Activated T-helper 1 cell treated with anti-CD3 and anti-CD28 coated beads, Interleukin-2, amount 50 U/mL, for 16 hours (primary cell): ENCODE measurements at places on chromosomes 3 and 15.

DNA sequence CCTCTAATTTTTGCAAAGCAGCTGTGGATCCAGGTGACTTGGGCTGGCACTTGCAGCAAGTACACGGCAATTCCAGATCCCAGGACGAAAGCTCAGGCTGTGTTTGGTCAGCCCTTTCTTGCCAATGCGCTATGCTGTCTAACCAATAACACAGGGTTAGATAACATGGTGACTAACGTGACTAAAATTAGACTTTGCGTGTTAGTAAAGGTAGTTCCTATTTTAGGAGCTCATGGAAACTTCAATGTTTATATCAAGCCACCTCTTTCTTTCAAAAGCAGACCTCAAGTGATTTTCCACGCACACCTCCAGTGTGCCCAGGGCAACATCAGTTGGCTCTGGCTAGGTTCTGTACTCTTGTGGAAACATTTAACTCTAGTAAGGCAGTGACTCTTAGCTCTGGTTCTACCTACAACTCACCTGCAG lies 32.5 kb downstream of the CDCP1 start:
- DNase-seq, result no peak

GRCh38 chr15:23546158-23546557 lies 19.3 kb upstream of the MKRN3 start:
- no peak for DNase-seq

- DNase-seq, result no peak
These were observed 65.8 kb upstream of the TNFAIP8L3 start for GRCh38 chr15:51160484-51160883.

DNA sequence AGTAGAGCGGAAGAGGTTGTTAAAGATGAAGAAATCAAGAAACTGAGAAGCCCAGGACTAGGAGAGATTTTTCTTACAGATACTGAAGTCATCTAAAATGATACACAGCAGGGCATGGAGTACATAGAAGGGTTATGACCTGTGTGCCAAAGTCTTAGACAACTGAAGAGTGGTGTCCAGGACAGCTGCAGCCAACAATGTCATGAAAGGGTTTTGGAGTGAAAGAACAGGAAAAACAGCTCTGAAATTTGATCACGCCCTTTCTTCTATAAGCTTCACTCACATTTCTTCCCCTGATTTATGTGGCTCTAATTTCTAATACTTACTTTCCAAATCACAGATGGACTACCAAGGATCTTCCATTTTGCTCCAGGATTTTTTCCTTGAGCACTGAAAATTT lies 3.0 kb downstream of the CFAP20DC start:
- DNase-seq, result no peak

- no peak for DNase-seq
These were observed 115.3 kb downstream of the POLR2M start for GRCh38 chr15:57821826-57822225.

- DNase-seq, result no peak
These were observed 39.3 kb downstream of the KLHL25 start for GRCh38 chr15:85755471-85755870.

DNA sequence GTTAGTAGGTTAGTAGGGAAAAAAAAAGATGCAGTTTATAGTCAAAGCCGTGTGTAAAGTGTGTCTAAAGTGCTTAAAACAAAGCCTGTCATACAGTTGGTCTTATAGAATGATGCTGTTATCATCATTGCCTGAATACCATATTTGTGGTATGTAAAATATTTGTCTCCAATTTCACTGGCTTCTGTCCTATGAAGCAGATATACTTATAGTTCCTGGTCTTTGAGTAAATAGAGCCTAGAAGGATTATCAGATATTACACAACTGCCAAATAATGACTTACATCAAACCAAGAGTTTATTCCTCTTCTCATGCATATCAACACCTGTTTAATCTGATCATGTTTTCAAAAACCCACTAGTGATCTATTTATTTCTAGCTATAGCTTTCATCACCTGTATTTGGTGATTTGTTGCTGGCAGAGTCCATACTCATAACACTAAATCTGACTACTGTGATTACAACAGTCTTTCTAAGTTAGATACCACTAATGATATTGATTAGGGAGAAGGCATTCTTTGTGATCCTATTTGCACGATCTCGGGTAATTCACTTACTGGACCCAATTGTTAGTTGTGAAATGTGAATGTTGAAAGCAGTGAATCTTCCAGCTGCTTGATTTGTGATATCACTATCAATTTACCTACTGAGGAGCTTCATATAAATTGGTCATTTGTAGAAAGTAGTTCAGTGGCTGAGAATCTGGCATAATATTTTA lies 413.7 kb downstream of the LPP start:
- DNase-seq, result no peak

DNA sequence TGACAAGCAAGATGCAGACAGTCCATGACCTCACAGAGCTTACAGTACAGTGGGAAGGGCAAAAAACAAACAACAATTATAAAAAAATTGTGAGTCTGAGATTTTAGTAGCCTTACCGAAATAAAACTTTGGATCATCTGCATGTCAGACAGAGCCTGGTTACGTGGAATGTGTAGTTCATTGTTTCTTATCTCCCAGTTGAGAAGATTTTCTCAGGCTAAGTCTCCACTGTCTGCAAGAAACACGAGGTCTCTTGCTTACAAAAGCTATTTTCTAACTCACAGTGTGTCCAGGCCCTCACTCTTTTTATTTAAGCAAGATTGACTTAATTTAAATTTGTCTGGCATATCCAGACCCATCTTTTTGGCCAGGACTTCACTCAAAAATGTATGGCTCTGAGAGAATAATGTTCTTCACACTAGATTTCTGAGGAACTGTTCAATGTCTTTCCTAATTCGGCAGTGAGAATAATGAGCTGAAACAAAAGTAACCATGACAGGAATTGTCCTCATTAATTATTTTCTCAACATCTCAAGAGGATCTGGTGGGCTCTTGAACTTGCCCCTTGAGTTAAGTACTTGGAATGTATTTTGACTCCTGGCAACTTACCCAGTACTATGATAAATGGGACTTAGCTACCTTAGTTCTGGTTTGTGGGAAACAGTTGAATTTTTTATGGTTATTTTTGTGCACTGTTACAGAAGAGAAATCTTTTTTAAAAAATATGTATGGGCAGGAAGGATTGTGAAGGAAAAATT lies 265.1 kb upstream of the COL8A1 start:
- DNase-seq, result no peak

GRCh38 chr3:117939425-117940027 lies 1095.1 kb downstream of the IGSF11 start:
- no peak for DNase-seq

DNA sequence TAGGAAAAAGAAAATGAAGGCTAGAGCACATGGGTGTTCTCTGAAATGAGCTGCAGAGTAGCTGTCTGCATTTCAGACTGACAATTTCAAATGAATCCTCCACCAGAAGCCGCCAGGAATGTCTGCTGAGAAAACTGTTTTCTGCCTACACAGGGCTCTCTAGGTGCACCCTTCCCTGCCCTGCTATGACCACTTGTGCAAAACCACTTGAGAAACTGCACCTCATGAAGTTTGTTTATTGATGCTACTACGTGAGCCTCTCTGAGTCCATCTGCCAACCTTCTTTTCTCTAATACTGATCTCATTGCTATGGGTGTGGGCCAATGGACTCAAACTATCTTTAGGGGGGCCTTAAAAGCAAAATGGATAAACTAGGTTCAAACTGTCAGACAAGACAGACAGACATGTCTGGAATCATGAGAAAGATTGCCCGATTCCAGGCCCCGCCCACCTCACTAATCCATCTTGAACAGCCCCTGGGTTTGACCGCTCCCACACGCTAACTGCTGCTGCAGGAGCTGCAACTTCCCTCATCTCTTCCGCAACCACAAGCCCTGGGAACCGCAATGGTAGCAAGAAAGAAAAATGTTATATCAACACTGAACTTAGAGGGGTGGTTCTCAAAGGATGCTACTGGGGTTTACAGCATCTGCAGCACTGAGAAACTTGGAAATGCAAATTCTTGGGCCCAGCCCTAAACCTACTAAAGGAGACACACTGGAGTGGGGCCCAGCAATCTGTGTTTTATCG lies 9.0 kb upstream of the CD47 start:
- no peak for DNase-seq

DNA sequence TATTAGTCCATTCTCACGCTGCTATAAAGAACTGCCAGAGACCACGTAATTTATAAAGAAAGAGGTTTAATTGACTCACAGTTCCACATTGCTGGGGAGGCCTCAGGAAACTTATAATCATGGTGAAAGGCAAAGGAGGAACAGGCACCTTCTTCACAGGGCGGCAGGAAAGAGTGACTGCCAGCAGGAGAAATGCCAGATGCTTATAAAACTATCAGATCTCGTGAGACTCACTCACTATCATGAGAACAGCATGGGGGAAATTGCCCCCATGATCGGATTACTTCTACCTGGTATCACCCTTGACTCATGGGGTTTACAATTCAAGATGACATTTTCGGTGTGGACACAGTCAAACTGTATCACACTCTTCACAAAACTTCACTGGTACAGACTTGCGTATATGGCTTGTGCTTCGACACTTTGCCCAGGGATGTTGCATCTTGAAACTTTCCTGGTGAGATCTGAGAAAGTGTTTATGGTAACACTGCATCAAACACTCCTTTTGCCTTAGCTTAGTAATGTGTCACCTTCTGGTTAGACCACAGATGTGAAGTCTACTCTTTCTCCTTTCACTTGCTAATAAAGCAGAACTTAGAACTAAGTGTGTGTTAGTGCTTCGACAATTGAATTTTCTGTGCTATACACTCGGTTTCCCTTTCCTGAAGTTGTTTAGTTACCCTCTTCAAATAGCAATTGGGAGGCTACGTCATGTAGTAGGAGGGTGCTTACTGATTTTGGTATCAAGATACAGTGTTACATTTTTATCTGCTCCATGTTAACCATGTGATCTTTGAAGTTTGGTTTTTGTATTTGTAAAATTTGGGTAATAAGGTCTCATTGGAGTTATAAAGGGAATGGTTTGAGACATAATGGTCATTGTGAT lies 185.7 kb downstream of the LPP start:
- DNase-seq, result no peak

DNA sequence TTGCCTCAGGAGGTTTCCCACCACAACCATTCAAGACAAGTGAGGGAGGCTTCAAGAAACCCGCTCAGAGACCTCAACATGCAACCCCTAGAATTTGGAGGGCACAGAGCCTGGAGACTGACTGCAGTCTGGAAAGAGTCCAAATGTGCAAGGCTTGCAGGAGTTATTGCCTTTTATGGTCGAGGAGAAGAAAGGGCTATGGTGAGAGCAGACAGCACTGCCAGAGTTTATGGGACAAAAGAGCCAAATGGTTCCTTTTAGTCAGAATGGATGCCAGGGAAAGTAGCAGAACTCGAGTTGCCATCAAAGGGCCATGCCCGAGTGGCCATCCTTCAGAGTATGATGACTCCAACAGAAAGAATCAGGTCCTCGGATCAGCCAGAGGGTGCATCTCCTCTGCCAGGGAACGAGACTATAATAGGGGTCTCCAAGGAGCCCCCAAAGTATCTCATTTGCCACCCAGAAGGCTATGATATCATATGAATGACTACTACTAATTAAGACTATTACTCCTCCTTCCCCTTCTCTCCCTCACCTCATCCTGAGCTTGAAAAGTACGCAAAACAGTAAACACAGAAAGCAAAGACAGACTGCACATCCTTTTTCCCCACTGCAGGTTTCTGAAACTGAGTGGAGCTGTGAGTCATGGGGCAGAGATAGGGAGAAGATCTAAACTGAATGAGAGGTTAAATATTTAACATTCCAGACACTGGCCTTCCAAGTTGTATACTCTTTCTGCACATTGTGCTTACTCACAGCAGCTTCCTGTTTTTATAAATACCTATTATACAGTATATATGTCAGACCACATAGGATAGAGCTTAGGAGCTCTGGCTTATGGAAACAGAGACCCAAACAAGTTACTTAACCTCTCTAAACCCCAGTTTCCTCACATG lies 33.9 kb upstream of the TMCO5A start:
- no peak for DNase-seq

DNA sequence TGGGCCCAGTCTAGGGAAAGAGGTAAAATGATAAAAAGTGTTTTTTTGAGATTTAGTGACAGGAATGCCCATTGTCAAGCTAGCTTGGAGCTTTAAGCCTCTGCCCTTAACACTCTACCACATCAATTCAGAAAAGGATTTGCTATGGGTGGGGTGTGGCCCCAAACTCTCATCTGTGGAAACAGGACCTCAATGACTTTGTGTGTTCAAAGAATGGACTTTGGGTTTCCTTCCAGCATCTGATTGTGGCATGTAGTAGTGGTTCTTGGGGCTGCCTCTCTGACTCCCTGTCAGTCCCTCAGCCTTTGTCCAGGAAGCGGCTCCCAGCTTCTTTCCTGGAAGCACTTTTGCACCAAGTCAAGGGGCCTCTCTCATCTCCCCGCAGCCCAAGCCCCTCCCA lies 56.1 kb downstream of the CCNL1 start:
- DNase-seq, result no peak

DNA sequence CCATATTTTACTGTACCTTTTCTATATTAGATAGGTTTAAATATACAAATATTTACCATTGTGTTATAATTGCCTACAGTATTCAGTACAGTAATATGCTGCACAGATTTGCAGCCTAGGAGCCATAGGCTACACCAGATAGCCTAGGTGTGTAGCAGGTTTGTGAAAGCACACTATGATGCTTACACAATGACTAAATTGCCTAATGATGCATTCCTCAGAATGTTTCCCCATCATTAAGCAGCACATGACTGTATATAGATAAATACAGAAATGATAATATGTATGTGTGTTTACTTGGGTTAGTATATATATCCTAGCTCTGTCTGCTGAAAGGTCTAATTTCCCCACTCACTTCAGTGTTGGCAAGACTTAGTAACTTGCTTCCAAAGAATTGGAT lies 65.8 kb downstream of the MYL3 start:
- DNase-seq, result no peak

DNA sequence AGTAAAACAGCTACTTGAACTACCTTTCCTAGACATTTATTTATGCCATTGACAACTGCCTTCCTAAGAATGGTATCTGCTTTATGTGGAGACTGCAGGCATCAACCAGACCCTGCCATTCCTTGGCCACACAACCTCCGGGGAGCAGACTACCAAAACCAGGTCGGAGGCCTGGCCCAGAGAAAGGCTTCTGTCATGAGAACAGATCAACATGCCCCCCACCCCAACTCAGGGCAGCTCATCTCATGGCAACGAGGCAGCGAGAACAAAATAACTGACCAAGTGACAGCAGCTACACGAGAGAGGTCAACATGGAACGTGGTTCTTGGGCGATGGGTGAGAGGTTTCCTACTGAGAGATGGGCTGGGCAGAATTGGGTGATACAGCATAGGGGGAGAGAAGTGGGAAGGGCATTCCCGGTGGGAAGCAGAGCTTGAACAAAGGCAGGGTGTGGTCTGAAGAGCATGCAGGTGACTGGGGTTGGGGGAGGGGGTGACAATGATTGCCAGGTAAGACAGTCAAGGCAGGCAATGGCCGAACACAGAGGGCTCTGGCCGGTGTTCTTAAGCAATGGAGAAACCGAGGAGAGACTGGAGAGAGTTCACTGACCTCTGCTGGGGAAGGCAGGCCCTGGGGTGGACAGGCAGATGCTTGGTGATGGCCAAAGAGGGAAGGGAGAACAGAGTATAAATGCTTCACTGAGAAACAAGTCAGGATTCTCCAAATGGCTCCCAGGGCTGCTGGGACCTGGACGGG lies 33.9 kb downstream of the CCDC12 start:
- no peak for DNase-seq

GRCh38 chr3:138890555-138891187 lies 55.9 kb upstream of the PIK3CB start:
- no peak for DNase-seq

- DNase-seq, result no peak
These were observed 54.0 kb upstream of the EIF5A2 start for GRCh38 chr3:170962411-170962810.

GRCh38 chr15:91624353-91624968 lies 229.0 kb upstream of the SLCO3A1 start:
- no peak for DNase-seq

- no peak for DNase-seq
These were observed 93.9 kb upstream of the RPL32 start for GRCh38 chr3:12935023-12935860.
